ENCODE measurements at places on chromosomes 6 and 20.

GRCh38 chr6:7909323-7910276 lies 988 bp downstream of the TXNDC5 start:
- DNase-seq = no peak

DNA sequence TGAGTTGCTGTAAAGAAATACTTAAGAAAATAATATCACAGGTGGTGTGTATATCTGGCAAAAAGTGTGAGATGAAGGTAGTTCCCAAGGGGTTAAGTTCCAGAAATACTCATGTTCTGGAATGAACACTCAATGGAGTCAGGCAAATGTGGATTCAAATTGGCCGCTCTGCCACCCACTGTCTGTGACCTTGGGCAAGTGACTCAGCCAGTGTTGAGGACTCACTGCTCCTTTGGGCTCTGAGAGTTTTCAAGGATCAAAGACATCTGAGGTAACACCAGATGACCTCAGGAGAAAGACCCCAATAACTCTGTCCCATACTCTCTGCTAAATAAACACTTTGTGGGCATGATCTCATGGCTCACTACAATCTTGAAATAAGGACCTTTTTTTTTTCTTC lies 59.2 kb upstream of the EYA2 start:
- DNase-seq = no peak

DNA sequence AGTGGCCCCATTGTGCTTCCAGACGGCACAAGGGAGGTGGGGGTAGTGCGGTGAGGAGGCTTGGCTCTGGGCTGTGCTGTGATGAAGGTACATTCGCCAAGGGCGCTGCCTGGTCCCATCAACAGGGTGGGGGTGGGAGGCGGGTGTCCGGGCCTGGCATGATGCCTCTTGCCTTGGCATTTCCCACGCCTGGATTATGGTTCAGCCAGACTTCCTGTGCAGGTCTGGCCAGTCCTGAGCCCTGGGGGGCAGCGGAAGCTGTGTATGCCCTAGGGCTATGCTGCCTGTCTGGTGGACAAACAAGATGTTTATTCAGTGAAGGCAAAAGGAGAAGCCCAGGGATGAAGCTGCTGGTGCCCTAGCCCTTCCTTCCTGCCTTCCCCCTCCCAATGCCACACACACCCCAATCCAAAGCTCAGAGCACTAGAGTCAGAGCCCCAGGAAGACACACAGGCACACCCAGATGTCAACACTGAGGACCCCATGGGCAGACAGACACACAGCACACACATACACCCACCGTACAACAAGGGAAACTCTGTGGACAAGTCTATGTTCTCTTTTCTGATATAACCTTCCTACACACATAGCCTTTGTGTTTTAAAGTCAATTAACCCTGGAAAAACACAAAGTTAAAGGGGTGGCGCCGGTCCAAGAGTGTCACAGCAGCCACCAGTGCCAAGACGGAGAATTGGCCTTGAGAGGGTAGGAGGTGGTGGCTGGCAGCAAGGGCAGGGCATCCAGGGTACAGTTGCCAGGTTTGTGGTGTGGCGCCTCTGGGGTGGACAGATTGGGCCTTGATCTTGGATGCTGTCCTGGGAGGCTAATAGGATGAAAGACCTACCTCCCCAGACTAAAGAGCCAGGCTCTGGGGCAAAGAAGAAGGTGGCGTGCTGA lies 54.7 kb upstream of the SAYSD1 start:
- DNase-seq = no peak

GRCh38 chr20:57175397-57176010 lies 90.9 kb downstream of the BMP7 start:
- no peak for DNase-seq

DNA sequence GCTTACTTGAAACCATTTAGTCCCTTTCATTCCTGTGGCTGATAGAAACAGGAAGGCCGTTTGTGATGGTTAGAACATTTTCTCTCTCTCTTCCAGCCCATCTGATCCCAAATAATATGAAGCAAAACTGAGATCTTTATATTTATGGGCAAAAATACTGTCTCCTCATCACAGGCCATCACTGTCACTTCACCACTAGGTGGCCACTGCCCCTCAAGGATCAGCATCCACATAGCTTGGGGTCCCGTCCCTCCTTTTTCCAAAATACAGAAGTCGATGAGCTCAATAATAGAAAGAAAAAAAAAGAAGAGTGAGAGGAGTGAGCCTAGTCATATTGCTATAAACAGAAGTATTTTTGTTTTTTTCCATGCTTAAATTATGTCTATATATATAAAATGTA lies 46.4 kb upstream of the LAMP5 start:
- no peak for DNase-seq

- no peak for DNase-seq
These were observed 427.1 kb upstream of the NOX3 start for GRCh38 chr6:155882527-155883333.

- no peak for DNase-seq
These were observed 44.6 kb downstream of the BLTP3A start for GRCh38 chr6:34836451-34836850.

GRCh38 chr6:148700047-148700715 lies 46.6 kb upstream of the UST start:
- DNase-seq = no peak

- DNase-seq = no peak
These were observed 30.7 kb downstream of the SLC35D3 start for GRCh38 chr6:136952714-136953260.

DNA sequence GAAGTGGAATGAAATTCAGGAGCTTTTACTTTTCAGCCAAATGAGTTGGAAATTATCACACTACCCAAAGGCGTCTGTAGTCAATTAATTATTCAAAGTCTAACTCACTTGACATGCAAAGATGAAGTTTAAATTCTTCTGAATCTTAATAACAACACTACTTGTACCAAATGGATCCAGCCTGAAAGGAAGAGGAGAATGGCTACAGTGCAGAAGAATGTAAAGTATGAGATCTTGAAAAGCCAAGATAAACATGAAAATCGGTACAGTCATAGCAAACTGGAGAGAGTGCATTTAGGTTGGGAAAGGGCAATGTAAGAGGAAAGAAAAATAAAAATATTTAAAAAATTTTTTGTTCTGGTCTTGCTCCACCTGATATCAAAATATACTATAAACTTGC lies 195.5 kb downstream of the SIM1 start:
- DNase-seq = no peak

GRCh38 chr20:13305284-13305683 lies 84.2 kb downstream of the ISM1 start:
- DNase-seq = no peak

- DNase-seq = no peak
These were observed 126.4 kb downstream of the BANF2 start for GRCh38 chr20:17825960-17826843.

DNA sequence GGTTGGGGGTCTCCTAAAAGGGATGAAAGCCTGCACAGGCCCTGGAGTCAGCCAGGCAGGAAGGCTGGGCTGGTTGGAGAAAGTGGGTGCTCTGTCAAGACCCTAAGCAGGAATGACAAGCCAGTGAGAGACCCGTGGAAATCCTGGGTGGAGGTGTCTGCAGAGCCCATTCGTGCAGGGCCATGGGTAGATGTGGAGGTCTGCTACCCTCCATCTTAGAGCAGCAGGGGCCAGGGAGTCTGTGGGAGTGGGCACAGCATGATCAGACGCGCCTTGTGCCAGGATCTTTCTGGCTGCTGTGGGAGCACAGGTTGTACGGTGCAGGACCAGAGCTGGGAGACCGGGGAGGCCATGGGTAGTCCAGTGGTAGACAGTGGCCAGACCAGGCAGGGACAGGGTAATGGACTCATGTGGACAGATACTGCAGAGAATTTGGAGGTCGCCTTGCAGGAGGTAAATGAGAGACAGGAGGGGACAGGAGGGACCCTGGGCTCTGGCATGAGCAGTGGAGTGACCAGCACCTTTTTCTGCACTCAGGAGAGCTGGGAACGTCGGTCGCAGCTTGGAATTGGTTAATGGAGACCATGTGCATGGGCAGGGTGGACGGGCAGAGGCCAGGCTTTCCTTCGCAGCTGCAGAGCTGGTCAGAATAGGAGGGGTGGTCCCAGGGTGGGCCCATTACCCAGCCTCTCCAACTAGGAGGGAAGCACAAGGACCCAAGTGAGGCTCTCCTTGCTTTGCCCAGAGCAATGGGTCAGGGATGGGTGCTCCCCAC lies 203.5 kb upstream of the PMEPA1 start:
- no peak for DNase-seq

GRCh38 chr6:132819405-132820161 lies 5.2 kb downstream of the RPS12 start:
- no peak for DNase-seq

DNA sequence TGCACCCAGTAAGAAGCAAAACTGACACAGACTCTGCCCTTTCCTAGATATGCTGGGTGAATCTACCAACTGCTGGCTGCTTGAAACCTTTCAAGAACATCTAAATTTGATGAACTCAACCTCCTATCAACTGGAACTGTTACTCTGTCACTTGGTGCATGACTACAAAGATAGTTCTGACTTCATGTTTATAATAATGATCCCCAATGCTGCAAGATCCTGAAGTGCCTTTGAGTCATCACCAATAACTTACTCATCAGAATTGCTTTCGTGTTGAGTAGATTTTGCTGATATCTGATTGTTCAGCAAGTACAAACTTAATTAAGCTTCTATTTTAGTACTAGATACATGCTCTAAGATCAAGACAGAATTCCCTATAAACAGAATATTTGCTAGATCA lies 100.2 kb upstream of the ARMC2 start:
- DNase-seq = no peak

GRCh38 chr6:129908356-129908755 lies 47.2 kb upstream of the TMEM244 start:
- no peak for DNase-seq

DNA sequence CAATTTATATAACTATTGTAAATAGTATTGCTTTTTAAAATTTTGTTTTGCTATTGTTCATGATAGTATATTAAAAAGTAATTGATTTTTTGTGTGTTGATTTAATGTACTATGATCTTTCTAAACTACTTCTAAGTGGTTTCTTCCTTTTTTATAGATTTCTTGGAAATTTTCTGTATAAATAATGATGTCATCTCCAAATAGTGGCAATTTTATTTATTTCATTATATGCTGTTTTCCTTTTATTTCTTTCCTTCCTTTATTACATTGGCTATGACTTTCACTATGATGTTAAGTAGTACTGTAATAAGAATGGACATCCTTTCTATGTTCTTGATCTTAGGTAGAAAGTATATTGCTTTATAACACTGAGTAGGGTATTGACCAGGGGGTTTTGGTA lies 451.5 kb upstream of the SPTLC3 start:
- no peak for DNase-seq

DNA sequence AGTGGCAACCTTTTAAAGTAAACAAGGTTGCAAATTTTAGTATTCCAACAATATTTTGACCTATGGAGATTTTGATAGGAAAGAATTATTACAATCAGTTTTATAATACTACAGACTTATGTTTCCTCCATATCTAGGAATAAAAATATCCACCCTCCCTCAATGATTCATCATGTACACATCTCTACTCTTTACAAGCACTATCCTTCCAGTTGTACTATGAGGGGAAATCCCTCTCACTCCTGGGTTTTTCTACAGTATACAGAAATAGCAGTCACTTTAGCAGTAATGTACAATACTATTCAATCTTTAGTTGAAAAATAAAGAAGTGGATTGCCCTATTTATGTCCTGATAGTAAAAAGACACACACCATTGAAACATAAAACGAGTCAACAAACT lies 46.3 kb upstream of the SCML4 start:
- DNase-seq = no peak

- DNase-seq = no peak
These were observed 16.0 kb downstream of the SLA2 start for GRCh38 chr20:36629719-36630681.

DNA sequence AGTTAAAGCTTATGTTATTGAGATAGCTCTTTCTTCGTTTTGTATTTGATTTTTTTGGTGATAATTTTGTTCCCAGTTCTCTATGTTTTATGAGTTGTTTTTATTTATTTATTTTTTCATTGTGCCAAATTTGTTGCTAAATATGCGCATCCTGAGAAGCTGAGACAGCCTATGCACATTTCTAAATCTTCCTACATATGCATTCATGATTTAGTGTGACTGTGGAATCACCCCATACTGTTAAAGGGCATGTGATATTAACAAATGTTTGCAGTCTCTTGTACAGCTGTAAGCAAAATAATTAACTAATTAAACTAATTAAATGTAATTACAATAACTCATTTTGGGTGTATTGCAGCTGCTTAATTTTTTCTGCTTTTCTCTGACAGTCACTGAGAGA lies 10.4 kb downstream of the TFAP2B start:
- DNase-seq = no peak

- no peak for DNase-seq
These were observed 42.8 kb upstream of the PSMF1 start for GRCh38 chr20:1075616-1076015.

DNA sequence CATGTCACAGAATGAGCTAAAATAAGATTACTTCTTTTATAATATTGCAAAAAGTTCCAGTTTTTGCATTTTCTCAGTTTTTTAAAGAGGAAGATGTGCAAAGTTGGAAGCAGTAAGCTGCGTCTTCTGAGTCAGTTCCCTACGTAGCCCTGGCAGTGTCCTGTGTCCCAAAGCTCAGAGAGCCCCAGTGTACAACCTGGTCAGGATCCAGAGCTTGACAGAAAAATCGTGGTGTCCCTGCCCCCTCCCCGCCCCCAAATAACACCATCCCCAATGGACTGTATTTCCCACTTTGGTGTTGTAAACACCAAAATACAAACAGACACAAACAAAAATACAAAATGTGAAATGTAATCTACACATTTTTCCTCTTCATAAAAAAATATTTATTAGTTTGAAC lies 4.6 kb downstream of the SLC2A4RG start:
- no peak for DNase-seq

DNA sequence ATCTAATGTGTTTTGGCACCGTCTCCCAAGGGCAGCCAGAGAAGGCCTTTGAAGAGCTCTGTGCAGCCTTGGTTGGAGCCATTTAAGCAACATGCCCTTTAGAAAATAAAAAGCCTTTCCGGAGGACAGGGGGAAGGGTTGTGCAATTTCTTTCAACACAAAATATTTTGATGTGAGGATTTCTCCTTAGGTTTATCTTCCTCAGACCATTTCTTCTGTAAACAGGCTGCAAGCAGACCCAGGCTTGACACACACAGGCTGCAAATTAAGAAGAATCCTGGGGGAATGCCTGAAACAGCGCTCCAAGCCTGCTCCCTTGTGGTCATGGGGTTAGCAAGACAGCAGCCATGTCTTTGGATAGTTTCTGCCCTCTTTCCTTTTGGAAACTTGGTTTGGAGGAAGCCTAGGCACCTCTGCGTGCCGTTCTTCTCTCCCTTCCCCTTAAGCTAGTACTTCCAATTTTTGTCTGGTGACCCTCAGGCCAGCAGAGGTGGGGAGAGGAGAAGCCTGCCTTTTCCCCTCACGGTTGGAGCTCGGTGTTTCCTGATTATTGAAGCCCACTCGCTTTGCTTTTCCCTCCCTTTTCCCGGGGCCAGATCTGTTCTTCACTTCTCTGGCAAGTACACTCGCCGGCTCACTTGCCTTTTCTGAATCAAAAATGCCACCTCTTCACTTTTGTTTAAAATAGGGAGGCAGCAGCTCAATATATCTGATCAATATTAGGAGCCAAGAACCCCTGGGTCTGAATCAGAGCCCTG lies 39.6 kb upstream of the NOX3 start:
- DNase-seq = no peak

GRCh38 chr20:37638527-37638926 lies 55.3 kb upstream of the CTNNBL1 start:
- DNase-seq = no peak
